ENCODE measurements at places on chromosomes 4 and X.

DNA sequence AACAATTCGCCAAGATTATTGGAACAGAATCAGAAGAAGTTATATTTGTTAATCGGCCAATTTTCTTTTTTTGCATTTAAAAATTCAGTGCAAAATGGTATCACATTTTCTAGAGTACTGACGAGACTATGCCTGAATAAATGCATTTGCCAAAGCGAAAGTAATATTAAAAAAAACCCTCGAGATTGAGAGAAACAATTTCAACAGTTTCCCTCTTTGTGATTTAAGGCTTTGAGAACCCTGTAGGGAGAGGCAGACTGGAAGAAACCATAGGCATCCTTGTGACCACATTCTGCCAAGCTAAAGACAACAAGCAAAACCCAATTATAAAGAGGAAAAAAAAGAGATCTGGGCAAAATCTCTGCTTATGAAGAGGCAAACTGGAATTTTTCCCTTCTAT is 218.1 kb upstream of the GK2 start:
- DNase-seq, result no peak

DNA sequence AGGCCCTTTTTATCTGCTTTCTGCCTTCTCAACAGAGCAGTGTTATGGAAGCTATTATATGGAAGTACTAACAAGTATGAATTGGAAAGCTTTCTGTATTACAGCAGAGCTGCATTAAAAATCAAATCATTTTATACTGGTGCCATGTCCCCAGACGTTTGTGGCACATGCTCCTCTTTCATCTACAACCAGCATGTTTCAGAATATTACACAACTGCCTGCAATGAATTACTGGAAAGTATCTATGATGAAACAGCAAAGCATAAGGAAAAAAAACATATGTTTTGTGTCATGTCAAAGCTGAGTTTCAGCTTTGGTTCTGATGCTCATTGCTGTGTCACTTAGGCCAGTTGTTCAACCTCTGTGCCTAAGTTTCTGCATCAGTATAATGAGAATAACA is 576.8 kb downstream of the GBA3 start:
- DNase-seq, result peak; percentile 21

DNA sequence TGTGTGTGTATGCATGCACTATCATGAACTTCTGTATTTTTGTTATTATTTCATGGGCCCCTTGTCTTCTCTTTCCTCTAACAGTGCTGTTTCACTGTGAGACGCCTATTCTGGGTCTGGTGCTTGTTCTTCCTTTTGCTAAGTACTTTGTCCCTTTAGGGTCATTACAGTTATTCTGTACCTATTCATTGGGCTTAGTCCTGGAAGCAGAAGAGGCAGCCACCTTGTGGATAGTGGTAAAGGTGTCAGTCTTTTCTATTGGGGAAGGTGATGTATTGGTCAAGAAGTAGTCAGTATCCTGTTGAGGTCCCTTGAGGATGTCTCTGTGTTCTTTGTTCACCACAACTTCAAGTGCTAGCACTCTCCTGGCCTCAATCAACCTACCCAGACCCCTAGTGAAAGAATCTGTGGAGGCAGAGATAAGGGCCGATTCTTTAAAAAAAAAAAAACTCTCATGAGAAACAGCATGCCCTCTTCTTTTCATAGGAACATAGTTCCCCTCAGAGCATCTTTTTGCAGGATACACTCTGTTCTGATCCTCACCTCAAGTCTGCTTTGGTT is 593.8 kb downstream of the SPRY1 start:
- DNase-seq, result no peak

DNA sequence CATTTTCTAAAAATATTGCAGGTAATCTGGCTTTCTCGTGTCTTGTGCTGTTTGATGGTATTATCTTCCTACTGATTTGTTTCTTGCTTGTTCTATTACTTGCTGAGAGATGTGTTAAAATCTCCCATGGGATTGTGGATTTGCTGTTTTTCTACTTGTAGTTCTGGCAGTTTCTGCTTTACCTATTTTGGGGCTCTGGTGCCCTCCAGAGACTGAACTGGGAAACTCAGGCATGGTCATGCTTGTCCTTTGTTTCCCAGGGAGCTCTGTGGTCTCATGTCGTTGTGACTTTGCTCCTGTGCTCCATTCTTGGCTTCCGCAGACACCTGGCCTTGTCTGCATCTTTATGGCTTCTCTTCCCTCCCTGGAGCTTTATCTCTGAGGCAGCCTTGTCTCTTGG is 39.5 kb downstream of the NSD2 start:
- DNase-seq, result peak; percentile 47

DNA sequence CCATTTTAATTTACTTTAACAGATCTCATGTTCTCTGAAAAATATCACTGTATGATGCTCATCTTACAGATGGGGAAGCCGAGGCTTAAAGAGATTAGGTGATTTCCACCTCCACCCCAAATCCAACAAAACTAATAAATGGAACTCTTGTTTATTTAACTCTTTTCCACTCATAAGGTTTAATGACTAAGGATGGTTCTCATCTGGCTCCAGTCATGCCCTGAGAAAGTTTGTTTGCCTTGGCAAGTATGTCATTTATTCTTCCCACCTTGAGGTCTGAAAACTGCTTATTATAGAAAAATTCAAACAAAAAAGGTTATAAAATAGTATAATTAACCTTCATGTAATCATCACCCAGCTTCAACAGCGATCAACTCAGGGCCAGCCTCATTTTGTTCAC is 56.3 kb downstream of the PPEF2 start:
- no peak for DNase-seq

GRCh38 chr4:102751941-102752340 is 8.8 kb downstream of the MANBA start:
- peak; percentile 51 for DNase-seq

GRCh38 chr4:7393601-7394575 is 40.8 kb downstream of the PSAPL1 start:
- DNase-seq, result no peak

Data from inflammatory macrophage treated with lipopolysaccharide for 1 hour (primary cell).